ENCODE measurements at places on chromosomes 3 and 15. TPM values are rescaled to one million over a fixed set of nuclear protein-coding genes. Genes with fewer than 3 reads are reported as not detected.

Gene DNAH12
- total RNA-seq = 0.25 TPM

Gene SLC4A7
- 195 TPM for total RNA-seq

Gene SORD
- 19.1 TPM for total RNA-seq

Gene CEP152
- total RNA-seq = 7.1 TPM

Gene GRAMD2A
- 1.8 TPM for total RNA-seq

Gene DPPA2
- total RNA-seq = not detected

Gene ZMYND10
- 4.7 TPM for total RNA-seq

Gene MYRIP
- total RNA-seq = 0.35 TPM

Gene PLIN1
- total RNA-seq = not detected

Gene LRTM1
- not detected for total RNA-seq

Gene CXCR6
- total RNA-seq = not detected

Gene ZBBX
- not detected for total RNA-seq

Gene ZNF609
- total RNA-seq = 12.0 TPM

Gene CLCN2
- total RNA-seq = 3.5 TPM

Gene C3orf70
- under 0.01 TPM for total RNA-seq

Gene ZBED2
- 13.5 TPM for total RNA-seq

Gene AP3B2
- 0.17 TPM for total RNA-seq

Gene IGF1R
- total RNA-seq = 272 TPM

Gene RTP4
- 1.1 TPM for total RNA-seq

Gene TMOD3
- 106 TPM for total RNA-seq

Gene RBM5
- total RNA-seq = 216 TPM

Gene USP50
- total RNA-seq = 0.40 TPM

Gene WDR5B
- 6.7 TPM for total RNA-seq

Gene RTP3
- total RNA-seq = not detected

Gene PRICKLE2
- total RNA-seq = 56.1 TPM

Gene RNU5B-1
- total RNA-seq = not detected

Gene OXTR
- total RNA-seq = 6.9 TPM

Gene TAGLN3
- total RNA-seq = 19.1 TPM

Gene MELTF
- 12.9 TPM for total RNA-seq

Gene MTMR10
- total RNA-seq = 30.0 TPM
